ENCODE measurements at places on chromosomes 11 and 22.

GRCh38 chr11:73999581-74000306 lies 9.1 kb downstream of the UCP3 start:
- no peak for DNase-seq

DNA sequence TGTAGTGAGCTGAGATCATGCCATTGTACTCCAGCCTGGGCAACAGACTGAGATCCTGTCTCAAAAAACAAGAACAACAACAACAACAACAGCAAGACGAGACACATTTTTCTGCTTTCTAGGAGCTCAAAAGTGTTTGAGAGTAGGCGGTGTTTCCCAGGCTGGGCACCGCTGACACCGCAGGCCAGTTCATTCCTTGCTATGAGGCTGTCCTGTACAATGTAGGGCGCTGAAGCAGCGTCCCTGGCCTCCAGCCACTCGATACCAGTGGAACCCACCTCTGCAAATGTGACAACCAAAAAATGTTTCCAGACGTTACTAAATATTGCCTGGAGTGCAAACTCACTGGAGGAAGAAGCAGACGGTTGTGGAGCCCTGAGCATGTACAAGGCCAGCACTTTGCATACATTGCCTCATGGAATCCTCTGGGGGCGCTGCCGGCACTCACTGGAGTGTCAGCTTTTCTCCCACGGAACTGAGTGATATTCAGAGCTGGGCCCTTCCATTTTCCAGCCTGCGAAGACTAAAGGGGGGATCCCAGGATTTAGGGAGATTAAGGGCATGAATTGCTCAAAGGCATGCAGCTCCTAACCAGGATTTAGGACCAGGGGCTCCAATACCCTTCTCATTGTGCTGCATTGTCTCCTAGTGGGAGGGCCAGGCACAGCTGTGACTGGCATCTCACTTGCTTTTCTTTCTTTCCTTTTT lies 5.8 kb upstream of the MIEF1 start:
- DNase-seq, result peak; percentile 36

GRCh38 chr22:37661160-37661924 lies 2.8 kb downstream of the PDXP start:
- DNase-seq, result no peak

DNA sequence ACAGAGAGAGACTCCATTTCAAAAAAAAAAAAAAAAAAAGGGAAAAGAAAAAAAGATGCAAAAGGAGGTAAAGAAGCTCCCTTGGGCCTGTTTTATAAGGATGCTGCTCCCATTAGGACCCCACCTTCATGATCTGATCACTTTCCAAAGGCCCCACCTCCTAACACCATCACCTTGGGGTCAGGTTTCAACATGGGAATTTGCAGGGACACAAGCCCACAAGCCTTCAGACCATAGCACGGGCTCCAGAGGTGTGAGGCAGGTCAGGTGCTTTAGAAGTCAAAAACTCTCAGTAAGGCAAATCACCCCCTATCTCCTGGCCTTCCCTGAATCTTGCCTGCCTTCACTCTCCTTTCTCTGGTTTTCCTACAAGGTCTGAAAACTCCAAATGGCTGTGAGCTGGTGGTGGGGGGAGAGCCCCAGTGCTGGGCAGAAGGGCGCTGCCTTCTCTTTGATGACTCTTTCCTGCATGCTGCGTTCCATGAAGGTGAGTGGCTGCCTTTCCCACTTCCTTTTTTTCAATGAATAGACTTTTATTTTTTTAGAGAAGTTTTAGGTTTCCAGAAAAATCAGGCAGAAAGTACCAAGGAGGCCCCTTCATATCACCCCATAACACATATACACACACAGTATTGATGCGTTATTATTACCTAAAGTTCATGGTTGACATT lies 13.2 kb downstream of the ASPHD2 start:
- no peak for DNase-seq

DNA sequence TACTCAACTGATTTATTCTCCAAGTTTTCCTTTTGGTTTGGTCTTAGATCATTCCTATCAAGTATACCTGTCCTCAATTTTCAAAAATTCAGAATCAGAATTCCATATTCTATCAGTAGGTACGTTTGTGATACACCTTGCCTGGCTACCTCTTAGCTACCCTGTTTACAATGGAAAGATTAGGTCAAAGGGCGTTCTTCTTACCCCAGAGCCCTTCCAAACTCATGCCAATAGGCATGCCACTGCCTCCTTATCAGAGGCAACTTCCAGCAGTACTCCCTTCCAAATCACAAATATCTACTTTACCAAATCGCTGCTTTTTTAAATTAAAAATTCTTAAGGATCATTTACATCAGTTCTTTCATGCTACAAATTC lies 1.0 kb downstream of the PATL1 start:
- DNase-seq, result no peak

- no peak for DNase-seq
These were observed 22.1 kb downstream of the YPEL1 start for GRCh38 chr22:21713428-21714058.

- no peak for DNase-seq
These were observed 56.8 kb downstream of the FCHSD2 start for GRCh38 chr11:73085189-73085875.
